ENCODE measurements at places on chromosomes 16 and 17.
A peak's percentile ranks its signal among the peaks of the same experiment; 100 is the strongest.

GRCh38 chr17:76405607-76405966 lies 21.2 kb downstream of the SPHK1 start:
- no peaks in the 10 kb centered on the region for H3K4me1 ChIP-seq
- no peak overlapping the region for H3K4me3 ChIP-seq
- no peak for DNase-seq
- no peak overlapping the region for H3K27ac ChIP-seq
- no peaks in the 10 kb centered on the region for H3K27me3 ChIP-seq

GRCh38 chr16:52450916-52451315 lies 96.0 kb downstream of the TOX3 start:
- no peak for DNase-seq
- H3K27ac ChIP-seq = no peak overlapping the region
- H3K36me3 ChIP-seq = no peaks in the 10 kb centered on the region
- no peaks in the 10 kb centered on the region for H3K27me3 ChIP-seq
- H3K4me3 ChIP-seq = no peak overlapping the region
- H3K4me1 ChIP-seq = no peaks in the 10 kb centered on the region

DNA sequence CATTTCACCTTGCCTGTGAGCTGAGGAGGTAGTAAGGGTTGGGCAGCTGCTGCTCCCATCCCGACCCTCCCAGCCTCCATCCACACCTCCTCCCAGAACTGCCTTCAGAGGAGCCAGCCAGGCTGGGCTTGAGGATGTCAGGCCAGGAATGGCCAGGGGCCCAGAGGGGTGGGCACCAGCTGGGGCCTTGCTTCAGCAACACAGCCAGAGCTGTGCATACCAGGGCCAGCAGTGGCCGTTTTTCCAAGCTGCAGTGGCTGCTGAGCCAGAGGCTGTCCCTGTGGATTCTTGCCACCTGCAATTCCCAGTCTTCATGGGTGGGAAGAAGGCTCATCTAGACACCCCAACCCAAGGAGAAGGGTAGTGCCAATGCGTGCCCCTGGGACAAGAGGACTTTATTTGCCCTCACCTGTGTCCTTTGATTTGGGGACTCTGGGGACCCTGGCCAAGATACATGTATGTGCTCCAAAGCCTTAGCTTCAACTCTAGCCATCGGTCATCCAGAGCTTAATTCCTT lies 153.4 kb upstream of the SDK2 start:
- H3K27ac ChIP-seq = no peak overlapping the region
- no peaks in the 10 kb centered on the region for H3K4me1 ChIP-seq
- DNase-seq = no peak
- H3K27me3 ChIP-seq = no peaks in the 10 kb centered on the region

GRCh38 chr17:3843935-3844516 lies 2.0 kb downstream of the NCBP3 start:
- no peak overlapping the region for H3K4me3 ChIP-seq
- no peak overlapping the region for H3K27ac ChIP-seq
- peaks cover 34% of the 10 kb centered on the region for H3K36me3 ChIP-seq

- H3K4me3 ChIP-seq = no peak overlapping the region
- no peak for DNase-seq
- H3K4me1 ChIP-seq = no peaks in the 10 kb centered on the region
Measured at GRCh38 chr16:13305019-13305755, 403.8 kb downstream of the SHISA9 start.

DNA sequence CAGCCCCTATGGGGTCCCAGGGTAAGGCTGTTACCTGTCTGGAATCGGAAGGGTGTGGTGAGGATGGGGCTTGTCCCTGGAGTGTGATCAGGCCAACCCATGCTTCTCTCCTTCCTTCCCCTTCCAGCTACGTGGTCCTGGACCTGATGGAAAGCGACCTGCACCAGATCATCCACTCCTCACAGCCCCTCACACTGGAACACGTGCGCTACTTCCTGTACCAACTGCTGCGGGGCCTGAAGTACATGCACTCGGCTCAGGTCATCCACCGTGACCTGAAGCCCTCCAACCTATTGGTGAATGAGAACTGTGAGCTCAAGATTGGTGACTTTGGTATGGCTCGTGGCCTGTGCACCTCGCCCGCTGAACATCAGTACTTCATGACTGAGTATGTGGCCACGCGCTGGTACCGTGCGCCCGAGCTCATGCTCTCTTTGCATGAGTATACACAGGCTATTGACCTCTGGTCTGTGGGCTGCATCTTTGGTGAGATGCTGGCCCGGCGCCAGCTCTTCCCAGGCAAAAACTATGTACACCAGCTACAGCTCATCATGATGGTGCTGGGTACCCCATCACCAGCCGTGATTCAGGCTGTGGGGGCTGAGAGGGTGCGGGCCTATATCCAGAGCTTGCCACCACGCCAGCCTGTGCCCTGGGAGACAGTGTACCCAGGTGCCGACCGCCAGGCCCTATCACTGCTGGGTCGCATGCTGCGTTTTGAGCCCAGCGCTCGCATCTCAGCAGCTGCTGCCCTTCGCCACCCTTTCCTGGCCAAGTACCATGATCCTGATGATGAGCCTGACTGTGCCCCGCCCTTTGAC lies 2.4 kb downstream of the MAPK7 start:
- no peak for DNase-seq
- peak overlapping the region; percentile 65 for H3K27ac ChIP-seq
- H3K27me3 ChIP-seq = no peaks in the 10 kb centered on the region

GRCh38 chr16:77794586-77794985 lies 6.2 kb downstream of the VAT1L start:
- H3K27ac ChIP-seq = no peak overlapping the region
- H3K4me3 ChIP-seq = no peak overlapping the region
- H3K4me1 ChIP-seq = peaks cover 1% of the 10 kb centered on the region
- H3K27me3 ChIP-seq = no peaks in the 10 kb centered on the region
- H3K36me3 ChIP-seq = no peaks in the 10 kb centered on the region

- no peak for DNase-seq
- no peak overlapping the region for H3K4me3 ChIP-seq
- H3K36me3 ChIP-seq = no peaks in the 10 kb centered on the region
- no peak overlapping the region for H3K27ac ChIP-seq
- no peaks in the 10 kb centered on the region for H3K27me3 ChIP-seq
Measured at GRCh38 chr16:69699915-69700314, 26.4 kb downstream of the NQO1 start.

GRCh38 chr17:63151941-63152523 lies 186.0 kb downstream of the TANC2 start:
- no peaks in the 10 kb centered on the region for H3K36me3 ChIP-seq
- no peak overlapping the region for H3K27ac ChIP-seq
- H3K27me3 ChIP-seq = no peaks in the 10 kb centered on the region
- H3K4me1 ChIP-seq = no peaks in the 10 kb centered on the region
- H3K4me3 ChIP-seq = peak overlapping the region; percentile 0
- no peak for DNase-seq

GRCh38 chr16:80924372-80924978 lies 82.2 kb downstream of the CMC2 start:
- DNase-seq = no peak
- H3K4me3 ChIP-seq = no peak overlapping the region
- no peaks in the 10 kb centered on the region for H3K36me3 ChIP-seq
- H3K27me3 ChIP-seq = no peaks in the 10 kb centered on the region

DNA sequence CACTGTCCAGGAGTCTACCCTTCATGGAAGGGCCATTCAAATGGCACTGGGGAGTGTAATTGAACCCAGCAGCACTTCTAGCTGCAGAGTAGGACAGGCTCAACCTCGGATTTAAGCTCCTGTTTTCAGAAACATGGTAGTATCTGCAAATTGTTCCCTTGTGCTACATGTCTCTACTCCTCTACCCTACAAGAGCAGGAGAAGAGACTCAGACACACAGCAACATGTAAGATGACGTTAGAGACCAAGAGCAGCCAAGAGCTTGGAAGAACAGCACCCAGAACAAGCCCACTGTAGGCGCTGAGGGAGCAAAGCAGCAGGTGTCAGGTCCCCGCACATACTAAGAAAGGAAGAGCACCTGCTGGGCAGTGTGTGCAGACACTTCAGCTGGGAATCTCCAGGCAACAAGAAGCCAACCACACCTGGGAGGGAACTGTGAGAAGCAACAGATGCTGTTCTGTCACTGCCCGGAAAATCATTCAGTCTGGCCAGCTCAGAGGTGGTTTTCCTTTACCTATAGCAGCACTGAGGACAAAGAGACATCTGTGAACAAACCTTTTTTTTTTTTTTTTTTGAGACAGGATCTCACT lies 35.6 kb upstream of the MNT start:
- DNase-seq = no peak
- H3K4me3 ChIP-seq = no peak overlapping the region
- no peaks in the 10 kb centered on the region for H3K27me3 ChIP-seq
- H3K27ac ChIP-seq = no peak overlapping the region

DNA sequence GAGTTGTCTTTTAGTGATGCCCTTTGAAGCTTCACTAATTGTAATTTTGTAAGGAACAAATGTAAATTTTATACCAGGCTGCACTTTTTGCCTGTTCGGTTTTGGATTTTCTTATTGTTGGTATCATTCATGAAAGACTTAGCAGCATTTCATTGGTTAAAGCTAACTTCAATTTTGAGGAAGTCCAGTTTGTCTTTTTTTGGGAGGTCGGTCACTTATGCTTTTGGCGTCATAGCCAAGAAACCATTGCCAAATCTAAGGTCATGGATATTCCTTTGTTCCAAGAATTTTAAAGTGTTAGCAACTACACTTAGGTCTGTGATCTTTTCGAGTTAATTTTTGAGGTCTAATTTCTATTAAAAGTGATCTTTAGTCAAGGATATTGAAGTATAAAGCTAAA lies 77.1 kb downstream of the PRKCA start:
- no peaks in the 10 kb centered on the region for H3K36me3 ChIP-seq
- H3K27ac ChIP-seq = no peak overlapping the region
- H3K27me3 ChIP-seq = no peaks in the 10 kb centered on the region

DNA sequence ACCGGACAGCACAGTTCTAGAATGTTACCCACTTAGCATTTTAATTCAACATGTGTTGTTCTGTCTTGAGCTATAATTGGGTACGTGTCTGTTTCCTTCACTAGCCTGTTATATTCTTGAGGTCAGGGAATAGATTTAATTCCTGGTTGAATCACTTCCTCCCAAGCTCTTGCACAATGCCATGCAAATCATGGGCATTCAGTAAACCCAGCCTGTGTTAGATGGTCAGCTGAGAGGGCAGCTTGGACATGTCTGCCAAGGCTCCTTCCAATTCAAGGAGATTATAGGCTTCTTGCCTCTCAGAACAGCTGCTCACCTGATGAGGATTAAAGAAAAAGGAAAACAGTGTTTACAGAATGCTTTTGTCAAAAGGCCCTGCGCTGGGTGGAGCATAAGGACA lies 12.6 kb downstream of the C1QTNF1 start:
- H3K4me1 ChIP-seq = peaks cover 36% of the 10 kb centered on the region
- H3K27me3 ChIP-seq = no peaks in the 10 kb centered on the region
- no peak for DNase-seq
- peak overlapping the region; percentile 26 for H3K27ac ChIP-seq
- H3K4me3 ChIP-seq = no peak overlapping the region
- H3K36me3 ChIP-seq = no peaks in the 10 kb centered on the region

GRCh38 chr17:37116671-37117185 lies 168.0 kb downstream of the AATF start:
- no peaks in the 10 kb centered on the region for H3K27me3 ChIP-seq
- no peak overlapping the region for H3K4me3 ChIP-seq
- no peak overlapping the region for H3K27ac ChIP-seq
- no peaks in the 10 kb centered on the region for H3K4me1 ChIP-seq

DNA sequence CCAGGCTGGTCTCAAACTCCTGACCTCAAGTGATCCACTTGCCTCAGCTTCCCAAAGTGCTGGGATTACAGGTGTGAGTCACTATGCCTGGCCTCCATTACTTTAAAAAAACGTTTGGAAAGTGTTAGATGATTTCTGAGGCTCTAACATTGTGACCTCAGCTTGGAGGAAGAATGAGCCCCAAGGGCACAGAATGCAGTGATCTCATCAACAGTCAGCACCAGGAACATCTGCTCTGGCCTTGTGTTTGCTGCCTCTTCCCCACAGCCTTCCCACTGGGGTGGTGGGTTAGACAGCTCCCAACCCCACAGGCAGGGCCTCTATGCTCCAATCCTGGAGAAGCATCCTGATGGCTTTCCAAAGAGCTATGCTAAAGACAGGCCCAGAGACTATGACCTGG lies 37.7 kb upstream of the SREBF1 start:
- no peaks in the 10 kb centered on the region for H3K27me3 ChIP-seq
- H3K27ac ChIP-seq = no peak overlapping the region
- H3K4me3 ChIP-seq = no peak overlapping the region
- no peaks in the 10 kb centered on the region for H3K36me3 ChIP-seq

GRCh38 chr17:49316258-49316570 lies 45.8 kb downstream of the ZNF652 start:
- H3K4me3 ChIP-seq = no peak overlapping the region
- peaks cover 10% of the 10 kb centered on the region for H3K4me1 ChIP-seq
- H3K27me3 ChIP-seq = no peaks in the 10 kb centered on the region
- no peak overlapping the region for H3K27ac ChIP-seq

DNA sequence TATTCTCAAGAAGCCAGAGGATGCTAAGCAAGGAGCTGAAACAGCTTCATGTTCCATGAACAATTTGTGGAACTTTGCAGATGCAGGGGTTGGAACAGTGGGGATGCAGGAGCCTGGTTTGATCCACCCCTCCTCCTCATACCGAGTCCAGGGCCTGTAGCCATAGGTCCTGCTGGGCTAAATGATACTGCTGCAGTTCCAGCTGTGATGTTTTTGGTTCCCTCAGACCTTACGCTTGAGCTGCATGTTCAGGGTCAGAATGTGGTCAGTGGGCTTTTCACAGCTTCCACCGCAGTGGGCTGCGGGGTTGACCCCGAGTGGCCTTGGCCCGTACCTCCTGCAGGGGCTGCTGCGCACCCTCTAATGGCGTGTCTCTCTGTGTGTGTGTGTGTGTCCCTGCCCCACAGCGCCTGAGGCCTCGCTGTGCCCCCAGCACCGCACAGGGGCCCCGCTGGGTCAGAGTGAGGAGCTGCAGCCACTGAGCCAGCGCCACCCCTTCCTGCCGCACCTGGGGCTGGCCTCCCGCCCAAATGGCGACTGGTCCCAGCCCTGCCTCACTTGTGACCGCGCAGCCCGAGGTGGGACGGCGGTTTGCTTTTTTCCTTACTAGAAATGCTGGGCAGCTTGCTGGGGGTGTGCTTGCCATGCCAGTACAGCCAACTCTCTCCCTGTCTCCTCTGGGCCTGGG lies 48.2 kb downstream of the EPN2 start:
- H3K4me1 ChIP-seq = peaks cover 79% of the 10 kb centered on the region
- H3K27me3 ChIP-seq = no peaks in the 10 kb centered on the region
- no peak overlapping the region for H3K27ac ChIP-seq
- H3K36me3 ChIP-seq = no peaks in the 10 kb centered on the region
- no peak overlapping the region for H3K4me3 ChIP-seq
- no peak for DNase-seq

DNA sequence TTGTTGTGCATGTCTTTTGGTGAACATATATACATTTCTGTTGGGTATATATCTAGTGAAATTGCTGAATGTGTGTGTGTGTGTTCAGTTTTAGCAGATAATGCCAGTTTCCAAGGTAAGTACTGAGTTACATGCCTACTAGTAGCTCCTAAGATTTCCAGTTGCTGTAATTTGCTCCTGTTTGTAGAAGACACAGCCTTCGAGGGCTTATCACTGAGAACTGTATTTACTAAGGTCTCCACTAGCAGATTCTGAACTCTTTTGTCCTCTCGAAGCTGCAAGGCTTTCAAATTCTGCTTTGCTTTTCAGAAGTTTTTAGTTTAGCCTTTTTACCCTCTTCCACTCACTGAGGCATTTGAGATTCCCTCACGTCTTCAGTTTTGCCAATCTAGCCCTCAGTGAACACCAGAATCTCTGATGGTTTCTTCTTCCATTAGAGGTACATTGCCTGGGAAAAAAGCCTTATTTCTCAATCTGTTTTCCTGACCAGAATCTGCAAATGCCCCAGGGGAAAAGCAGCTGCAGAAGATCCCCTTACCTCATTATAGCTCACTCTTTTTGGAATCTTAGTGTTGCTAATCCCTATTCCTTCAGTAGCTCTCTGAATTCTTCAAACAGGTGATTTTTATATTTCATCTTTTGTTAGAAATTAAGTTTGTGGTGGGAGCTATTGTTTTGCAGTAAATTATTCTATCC lies 52.9 kb downstream of the NF1 start:
- no peak overlapping the region for H3K4me3 ChIP-seq
- H3K4me1 ChIP-seq = no peaks in the 10 kb centered on the region
- no peak overlapping the region for H3K27ac ChIP-seq
- no peak for DNase-seq
